ENCODE measurements at places on chromosomes 5 and 9. TPM values are rescaled to one million over a fixed set of nuclear protein-coding genes. Genes with fewer than 3 reads are reported as not detected.

GRCh38 chr9:13141629-13142028 lies 137.9 kb downstream of the MPDZ start:
- no peak for DNase-seq

DNA sequence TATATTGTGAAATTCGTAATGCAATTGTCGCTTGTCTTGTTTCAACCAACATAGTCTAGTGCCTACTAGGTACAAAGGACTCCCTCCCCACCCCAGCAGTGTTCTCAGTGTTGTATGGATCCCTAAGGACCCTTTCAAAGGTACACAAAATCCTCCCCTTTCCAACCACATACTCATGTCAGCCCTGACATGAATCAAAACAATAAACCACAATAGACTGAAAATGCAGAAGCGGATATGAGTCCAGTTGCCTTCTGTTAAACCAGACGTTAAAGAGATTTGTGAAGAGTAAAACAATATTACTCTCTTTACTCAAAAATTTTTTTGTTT lies 82.4 kb upstream of the IFNK start:
- DNase-seq, result no peak

GRCh38 chr5:111589316-111589715 lies 77.0 kb upstream of the STARD4 start:
- no peak for DNase-seq

DNA sequence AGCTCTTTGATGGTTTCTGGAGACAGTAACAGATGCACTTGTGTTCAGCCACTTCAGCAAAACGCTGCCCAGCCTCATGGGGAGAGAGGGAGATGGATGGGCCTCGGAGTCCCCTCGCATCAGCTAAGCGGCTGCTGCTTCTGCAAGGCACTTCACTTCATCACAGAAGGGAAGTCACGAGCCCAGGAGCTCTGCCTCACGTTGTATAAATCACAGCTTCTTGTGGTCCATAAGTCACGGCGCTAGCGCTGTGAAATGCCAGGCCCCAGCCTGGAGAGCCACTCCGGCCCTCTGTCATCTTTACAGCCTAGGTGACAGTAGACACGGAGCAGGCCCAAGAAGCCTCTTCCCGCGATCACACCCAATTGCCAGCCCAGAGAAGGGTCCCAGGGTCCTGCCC lies 23.4 kb downstream of the DBH start:
- no peak for DNase-seq

- no peak for DNase-seq
Measured at GRCh38 chr5:107365320-107366109, 305.2 kb downstream of the EFNA5 start.

The HK3 gene
- total RNA-seq, result 0.30 TPM

DNA sequence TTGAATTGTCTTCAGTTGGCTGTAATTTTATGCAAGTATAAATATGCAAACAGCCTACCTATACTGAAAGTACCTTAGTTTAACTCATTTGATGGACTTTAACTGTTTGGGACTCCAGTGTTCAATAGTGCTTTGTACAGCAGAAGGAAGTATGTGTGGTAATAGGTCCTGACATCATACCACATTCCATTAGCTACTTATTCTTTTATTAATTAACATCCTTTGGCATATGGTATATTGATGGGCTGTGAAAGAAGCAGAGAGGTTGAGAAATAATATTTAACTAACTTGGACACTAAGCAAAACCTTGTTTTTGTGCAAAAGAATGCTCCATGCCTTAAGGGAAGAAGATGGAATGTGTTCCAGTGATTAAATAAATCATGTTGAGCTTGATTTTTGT lies 97.6 kb upstream of the SEMA6A start:
- DNase-seq, result no peak

DNA sequence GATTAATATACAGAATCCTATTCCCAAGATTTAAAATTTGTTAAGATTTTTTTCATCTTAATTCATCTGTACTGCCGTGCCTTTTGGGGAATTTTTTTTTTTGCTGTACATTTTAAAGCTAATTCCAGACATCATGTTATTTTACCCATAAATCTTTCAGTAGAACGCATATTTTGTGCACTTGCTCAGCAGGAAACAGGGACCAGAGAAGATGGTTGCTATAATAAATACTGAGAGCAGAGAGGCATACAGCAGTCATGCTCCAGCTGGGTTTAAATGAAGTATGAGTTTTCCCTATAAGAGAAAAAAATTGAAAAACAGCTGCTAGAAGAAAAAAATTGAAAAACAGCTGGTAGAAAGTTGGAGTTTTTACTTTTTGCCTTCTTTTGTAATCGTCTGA lies 196.9 kb upstream of the PUM3 start:
- no peak for DNase-seq

Measured in CD4-positive, CD25-positive, alpha-beta regulatory T cell (primary cell).